Activated CD8-positive, alpha-beta memory T cell treated with anti-CD3 and anti-CD28 coated beads for 24 hours (primary cell): ENCODE measurements at places on chromosomes 16 and 17.

GRCh38 chr16:11575223-11575589 lies 11.5 kb downstream of the LITAF start:
- DNase-seq: no peak

- no peak for DNase-seq
Observed at GRCh38 chr16:586645-587590, 2.9 kb upstream of the RAB40C start.

DNA sequence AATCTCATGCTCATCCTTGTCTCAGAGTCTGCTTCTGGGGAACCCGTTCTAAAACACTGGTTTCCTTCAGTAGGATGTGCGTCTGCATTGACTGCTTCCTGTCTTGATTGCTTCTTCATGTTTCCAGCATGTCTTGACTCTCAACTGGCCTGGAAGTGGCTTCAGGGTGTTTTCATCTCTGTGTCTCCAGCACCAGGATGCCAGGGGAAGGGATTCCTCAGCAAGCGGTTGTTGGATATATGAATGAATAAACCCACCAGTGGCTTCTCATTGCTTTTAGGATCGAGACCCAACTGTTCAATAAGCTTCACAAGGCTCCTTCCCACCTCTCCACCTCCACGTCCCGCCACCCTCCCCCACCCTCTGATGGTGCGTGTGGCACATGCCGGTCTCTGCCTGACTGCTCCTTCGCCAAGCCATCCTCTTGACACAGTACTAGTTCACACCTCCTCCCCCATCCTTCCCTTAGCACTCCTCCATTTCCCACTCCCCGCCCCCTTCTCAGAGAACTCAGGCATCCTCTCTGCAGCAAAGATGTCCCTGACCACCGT lies 14.1 kb upstream of the TNS4 start:
- DNase-seq: no peak

DNA sequence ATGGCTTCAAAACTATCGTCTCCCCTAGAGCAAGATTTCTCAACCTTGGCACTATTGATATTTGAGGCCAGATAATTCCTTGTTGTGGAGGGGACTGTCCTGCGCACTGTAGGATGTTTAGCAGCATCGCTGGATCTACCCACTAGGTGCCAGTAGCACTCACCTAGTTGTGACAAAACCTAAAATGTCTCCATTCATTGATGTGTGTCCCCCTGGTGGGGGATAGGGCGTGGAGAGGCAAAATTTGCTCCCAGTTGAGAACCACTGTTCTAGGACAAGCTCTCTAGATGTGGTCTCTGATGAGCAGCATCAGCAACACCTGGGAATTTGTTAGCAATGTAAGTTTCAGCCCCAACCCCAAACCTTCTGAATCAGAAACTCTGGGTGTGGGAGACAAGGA lies 259.0 kb downstream of the XYLT1 start:
- DNase-seq: peak; percentile 59

GRCh38 chr17:56824503-56824902 lies 9.2 kb downstream of the C17orf67 start:
- DNase-seq: no peak

- DNase-seq: no peak
Observed at GRCh38 chr17:31525801-31526549, 134.5 kb downstream of the RAB11FIP4 start.
